ENCODE measurements at places on chromosomes 3 and 15. TPM values are rescaled to one million over a fixed set of nuclear protein-coding genes. Genes with fewer than 3 reads are reported as not detected.

GRCh38 chr15:58232281-58233065 is 94.3 kb downstream of the AQP9 start:
- no peak for DNase-seq

- no peak for DNase-seq
Measured at GRCh38 chr15:92538115-92538514, 117.5 kb downstream of the FAM174B start.

- DNase-seq = no peak
Measured at GRCh38 chr3:153127788-153128187, 34.2 kb upstream of the RAP2B start.

DNA sequence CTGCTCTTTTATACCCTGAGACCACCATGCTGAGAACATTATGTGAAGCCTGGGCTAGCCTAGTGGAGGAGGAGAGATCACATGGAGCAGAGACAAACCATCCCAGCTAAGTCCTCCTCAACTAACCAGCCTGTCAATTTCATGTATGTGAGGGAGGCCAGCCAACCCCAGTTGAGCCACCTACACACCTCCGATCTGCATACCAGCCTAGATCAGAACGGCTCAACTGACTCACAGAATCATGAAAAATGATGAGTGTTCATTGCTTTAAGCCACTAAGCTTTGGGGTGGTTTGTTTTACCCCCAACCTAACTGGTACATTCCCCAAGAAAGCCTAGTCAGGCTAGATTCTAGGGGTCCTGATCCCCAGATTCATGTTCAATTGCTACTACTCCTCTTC is 19.4 kb upstream of the CA12 start:
- DNase-seq = no peak

- peak; percentile 20 for DNase-seq
Measured at GRCh38 chr3:189270248-189270832, 98.6 kb downstream of the TPRG1 start.

DNA sequence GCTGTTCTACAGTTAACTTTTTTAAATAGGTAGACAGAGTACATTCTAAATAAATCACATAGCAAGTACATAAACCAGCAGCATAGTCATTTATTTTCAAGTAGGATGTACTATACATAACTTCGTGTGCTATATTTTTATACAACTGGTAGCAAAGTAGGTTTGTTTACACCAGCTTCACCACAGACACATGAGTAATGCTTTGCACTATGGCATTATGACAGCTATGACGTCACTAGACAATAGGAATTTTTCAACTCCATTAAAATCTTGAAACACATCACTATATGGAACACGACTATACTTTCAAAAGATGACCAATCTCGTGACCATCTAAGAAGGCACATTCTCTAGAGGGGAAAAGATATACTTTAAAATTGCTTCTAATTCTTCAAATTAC is 3.5 kb downstream of the TEX55 start:
- no peak for DNase-seq

- no peak for DNase-seq
Measured at GRCh38 chr15:49116108-49116857, 39.1 kb downstream of the COPS2 start.

DNA sequence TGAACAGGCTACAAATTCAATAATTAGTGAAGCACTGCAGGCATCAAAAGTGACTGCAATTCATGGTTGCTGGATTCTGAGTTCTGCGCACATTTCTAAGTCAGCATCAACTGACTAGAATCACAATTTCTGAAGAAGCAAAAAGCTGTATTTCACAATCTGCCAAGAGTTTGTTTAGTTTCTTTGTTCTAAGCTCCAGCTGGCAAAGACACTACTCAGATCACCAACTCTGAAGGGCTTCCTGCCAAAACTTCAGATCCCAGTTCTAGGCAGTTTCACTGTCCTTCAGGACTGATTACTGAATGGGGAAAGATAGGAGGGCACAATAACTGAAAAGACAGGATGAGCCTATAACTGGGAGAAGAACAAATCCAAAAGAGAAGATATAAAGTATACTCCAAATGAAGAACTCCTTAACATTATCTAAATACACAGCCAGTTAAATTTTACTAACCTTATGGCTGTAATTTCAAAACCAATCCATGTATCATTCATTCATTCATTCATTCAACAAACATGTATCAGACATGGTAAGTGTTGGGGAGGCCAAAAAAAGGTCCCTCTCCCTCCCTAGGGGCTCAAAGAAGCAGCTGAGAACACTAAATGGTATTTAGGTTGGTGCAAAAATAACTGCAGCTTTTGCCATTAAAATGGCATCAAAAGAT is 17.1 kb downstream of the TJP1 start:
- no peak for DNase-seq

DNA sequence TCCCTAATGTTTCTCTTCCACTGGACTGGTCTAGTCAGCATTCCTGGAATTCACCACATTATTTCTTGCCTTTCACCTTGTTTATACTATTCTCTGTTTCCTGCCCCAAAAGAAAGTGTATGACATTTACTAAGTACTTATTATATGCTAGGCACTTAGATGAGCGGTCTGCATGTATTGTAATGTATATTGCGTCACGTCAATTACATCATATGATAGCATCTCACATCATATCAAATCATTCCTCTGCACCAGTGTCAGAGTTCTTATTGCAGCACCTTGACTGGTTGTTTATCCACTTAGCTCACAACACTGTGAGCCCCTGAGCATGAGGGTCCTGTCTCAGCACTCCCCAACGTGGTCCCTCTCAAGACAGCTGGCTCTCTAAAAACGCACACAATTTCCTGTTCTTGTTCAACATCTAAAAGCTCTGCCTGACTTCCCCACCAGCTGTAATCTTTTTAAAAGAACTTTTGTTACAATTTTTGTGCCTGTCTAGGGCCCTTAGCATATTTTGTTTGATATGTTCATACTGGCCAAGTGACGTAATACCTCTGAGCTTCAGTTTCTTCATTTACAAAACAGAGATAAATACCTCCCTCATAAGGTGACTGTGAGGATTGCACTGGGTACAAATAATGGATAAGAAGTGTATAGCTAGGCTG is 58.8 kb downstream of the ARHGAP31 start:
- DNase-seq = no peak

GRCh38 chr3:158509891-158510290 is 61.1 kb upstream of the MLF1 start:
- DNase-seq = no peak

- no peak for DNase-seq
Measured at GRCh38 chr15:28018291-28019044, 80.6 kb downstream of the OCA2 start.

- DNase-seq = no peak
Measured at GRCh38 chr15:38059665-38060064, 125.2 kb downstream of the TMCO5A start.

DNA sequence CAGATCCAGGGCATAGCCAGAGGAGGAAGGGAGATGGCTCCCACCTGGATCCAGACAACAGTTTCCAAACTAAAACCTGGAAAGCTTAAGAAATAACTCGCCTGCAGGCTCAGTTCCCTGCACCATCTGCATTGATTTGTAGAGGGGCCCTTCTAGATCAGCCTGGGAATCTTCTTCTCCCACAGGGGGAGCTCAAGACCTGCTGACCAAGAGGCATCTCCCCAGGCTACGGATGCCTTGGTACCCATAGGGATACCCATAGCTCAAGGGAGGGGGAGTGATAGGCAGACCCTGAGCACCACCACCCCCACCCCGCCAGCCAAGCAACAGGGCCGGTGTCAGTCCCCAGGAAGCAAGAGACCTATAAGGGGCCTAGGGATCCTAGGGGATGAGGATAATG is 28.0 kb upstream of the DCLK3 start:
- DNase-seq = no peak

- peak; percentile 55 for DNase-seq
Measured at GRCh38 chr3:73624017-73624820, 522 bp downstream of the PDZRN3 start.

DNA sequence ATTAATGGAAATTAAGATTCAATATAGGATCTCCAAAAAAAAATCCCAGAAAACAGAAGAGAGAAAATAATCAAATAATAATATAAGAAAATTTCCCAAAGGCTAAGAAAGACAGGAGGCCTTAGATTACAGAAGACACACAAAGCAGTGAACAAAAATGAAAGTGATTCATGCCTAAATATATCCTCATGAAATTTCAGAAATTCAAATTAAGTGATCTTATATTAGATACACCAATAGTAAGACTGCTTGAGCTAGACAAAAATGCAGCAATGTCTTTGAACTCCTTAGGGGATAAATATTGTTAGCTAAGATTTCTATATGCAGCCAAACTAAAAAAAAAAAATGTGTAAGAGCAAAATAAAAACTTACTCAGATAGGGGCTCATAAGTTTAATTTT is 44.6 kb upstream of the ARPP21 start:
- no peak for DNase-seq

DNA sequence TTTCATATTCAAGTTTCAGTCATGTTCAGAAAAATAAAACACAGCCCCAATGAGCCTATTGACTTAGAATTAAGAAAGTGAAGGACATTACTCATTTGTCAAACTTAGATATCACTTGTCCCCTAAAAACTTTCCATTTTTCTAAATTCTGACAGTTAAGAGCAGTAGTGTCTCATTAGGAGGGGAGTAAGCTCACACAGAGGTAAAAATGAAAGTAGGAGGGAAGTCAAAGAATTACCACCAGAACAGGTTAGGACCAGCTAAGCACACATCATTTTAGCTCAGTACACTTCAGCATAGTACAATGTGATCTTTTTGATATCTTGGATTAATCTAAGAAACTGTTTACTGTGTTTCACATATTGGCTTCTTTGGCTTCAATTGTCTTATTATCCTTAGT is 64.3 kb downstream of the OSTN start:
- no peak for DNase-seq

- DNase-seq = peak; percentile 78
Measured at GRCh38 chr3:32421991-32422859, 30.6 kb downstream of the CMTM7 start.

DNA sequence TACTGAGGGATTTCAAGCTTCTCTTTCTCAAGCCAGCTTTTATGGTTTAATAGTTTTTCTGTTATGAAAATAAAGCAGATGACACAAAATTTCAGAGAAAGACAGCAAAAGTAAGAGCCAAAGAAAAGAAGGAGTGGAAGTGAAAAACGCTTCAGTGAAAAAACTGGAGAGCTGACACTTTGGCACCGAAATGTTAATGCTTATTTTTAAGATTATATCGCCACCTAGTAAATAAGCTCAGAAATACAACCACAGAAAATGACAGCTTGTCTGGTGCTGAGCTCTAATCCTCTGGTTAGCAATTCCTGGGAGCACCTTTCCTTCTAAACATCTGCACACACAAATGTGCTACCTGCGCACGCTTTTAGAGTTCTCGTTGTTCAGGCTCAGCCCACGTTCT is 101.6 kb downstream of the ZPLD1 start:
- no peak for DNase-seq

GRCh38 chr15:75177360-75178071 is 24.2 kb upstream of the C15orf39 start:
- no peak for DNase-seq

GRCh38 chr15:87570206-87570605 is 686.3 kb downstream of the NTRK3 start:
- DNase-seq = no peak

- no peak for DNase-seq
Measured at GRCh38 chr15:80188251-80188650, 35.5 kb downstream of the FAH start.

DNA sequence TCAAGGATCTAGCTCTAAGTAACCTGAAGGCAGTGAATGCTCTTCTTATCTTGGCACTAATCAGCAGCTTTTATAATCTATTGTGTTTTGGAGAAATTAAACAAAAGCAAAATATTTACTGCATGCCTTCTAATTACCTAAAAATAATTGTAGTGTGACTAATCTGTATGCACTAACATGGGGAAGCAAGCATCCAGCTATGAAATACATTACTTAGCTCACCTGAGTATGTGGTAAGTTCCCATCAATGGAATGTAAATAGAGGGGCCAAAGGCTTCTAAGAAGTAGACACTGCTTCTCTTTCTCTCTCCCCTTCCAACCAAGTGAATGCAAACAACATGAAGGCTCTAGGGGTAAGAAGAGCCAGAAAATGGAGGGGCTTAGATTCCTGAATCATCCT is 165.6 kb downstream of the STAG1 start:
- DNase-seq = no peak

- DNase-seq = no peak
Measured at GRCh38 chr3:197417441-197417840, 119.0 kb upstream of the DLG1 start.

DNA sequence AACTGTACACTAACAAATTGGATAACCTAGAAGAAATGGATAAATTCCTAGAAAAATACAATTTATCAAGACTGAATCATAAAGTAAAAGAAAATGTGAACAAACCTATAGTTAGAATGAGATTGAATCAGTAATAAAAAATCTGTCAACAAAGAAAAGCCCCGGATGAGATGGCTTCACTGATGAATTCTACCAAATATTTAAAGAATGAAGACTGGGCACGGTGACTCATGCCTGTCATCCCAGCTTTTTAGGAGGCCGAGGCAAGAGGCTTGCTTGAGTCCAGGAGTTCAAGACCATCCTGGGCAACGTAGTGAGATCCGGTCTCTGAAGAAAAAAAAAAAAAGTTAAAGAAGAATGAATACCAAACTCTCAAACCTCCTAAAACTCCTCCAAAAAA is 17.7 kb upstream of the AP4E1 start:
- DNase-seq = no peak

XPC gene
- total RNA-seq = 56.9 TPM

TTLL13 gene
- not detected for total RNA-seq

SLC22A14 gene
- total RNA-seq = not detected

TRIM42 gene
- total RNA-seq = not detected

CCDC13 gene
- total RNA-seq = not detected

CLDN18 gene
- total RNA-seq = not detected

CELSR3 gene
- total RNA-seq = under 0.01 TPM

DCLK3 gene
- not detected for total RNA-seq

MORC1 gene
- not detected for total RNA-seq

MYO5C gene
- total RNA-seq = 29.8 TPM

ALAS1 gene
- total RNA-seq = 56.2 TPM

ARNT2 gene
- 22.9 TPM for total RNA-seq

PLS1 gene
- total RNA-seq = 1.8 TPM

QRICH1 gene
- 114 TPM for total RNA-seq

Data from uterus (tissue), 4 donors.